ENCODE measurements at places on chromosomes 12 and 14.

- DNase-seq = no peak
These were observed 139.2 kb downstream of the SLC2A13 start for GRCh38 chr12:39966721-39967120.

GRCh38 chr14:65169351-65169750 is 67.0 kb upstream of the MAX start:
- peak; percentile 29 for DNase-seq

- DNase-seq = no peak
These were observed 693.4 kb downstream of the NOVA1 start for GRCh38 chr14:25904446-25904845.

- DNase-seq = no peak
These were observed 81.3 kb upstream of the DUSP6 start for GRCh38 chr12:89433634-89434033.

GRCh38 chr12:29048787-29049186 is 100.3 kb upstream of the FAR2 start:
- DNase-seq = no peak
